ENCODE measurements at places on chromosomes 6 and 20.

DNA sequence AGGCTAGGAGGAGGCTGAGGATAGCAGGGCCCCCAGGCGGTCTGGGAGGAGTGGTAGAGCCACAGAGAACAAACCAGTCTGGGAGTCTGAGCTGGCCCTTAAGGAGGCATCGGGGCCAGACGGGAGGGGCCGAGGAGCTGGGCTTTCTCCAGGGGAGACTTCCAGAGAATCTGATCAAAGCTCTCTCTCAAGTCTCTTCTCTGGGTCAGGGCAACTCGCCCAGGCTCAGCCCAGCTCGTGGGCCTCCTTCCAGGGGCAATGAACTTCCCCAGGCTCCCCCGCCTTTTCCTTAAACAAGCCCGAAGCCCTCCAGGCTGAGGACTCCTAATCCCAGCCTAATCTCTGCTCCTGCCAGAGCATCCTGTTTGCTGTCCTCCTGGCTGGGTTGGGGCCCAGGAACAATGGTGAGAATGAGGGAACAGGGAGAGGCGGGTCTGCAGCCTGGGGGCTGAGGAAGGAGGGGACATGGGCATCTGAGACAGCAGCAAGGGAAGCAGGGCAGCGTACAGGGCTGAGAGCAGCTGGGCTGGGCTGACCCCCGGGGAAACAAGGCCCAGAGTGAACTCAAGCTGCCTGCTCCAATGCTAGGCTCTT is 173.6 kb downstream of the ANKRD60 start:
- no peak for DNase-seq

- DNase-seq: no peak
Measured at GRCh38 chr20:22446613-22447446, 137.5 kb downstream of the FOXA2 start.

- no peak for DNase-seq
Measured at GRCh38 chr6:112802144-112802543, 455.0 kb downstream of the RFPL4B start.

- no peak for DNase-seq
Measured at GRCh38 chr6:147108259-147108910, 95.8 kb upstream of the STXBP5 start.

DNA sequence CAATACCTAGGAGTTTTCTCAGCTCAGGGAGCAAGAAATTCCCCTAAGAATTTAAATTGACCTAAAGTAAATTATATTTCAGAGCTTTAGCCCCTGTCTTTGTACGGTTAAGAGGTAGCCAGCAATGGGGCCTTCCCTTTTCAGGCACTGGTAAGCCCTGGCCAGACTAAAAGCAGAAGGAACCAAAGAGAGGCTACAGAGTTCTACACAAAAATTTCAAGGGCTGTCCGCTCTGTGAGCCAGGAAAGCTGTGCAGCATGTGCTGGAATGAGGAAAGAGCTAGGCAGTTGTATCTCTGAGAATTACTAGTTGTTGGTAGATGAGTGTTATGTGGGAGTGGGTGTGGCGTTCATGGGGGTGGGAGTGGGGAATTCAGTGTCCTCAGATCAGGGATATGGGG is 96.3 kb upstream of the MAFB start:
- no peak for DNase-seq

- DNase-seq: no peak
Measured at GRCh38 chr6:44176762-44177509, 18.3 kb downstream of the CAPN11 start.

DNA sequence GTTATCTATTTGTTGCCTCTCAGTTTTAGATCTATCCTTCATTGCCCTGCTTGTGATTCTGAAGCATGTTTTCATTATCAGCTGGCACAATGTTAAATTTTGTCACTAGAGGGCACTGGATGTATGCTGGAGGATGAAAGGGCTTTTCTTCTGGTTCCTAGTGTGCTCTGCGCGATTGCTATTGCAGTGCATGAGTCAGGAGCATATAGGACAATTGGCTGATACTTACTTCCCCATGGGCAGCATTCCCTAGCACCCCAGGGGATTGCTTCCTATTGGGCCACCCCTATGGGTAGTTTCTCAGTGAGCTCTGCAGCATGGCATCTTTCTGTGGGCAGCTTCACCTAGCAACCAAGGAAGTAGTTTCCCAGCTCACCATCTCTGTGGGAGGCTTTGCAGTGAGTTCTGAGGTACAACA is 280.3 kb upstream of the SYNCRIP start:
- DNase-seq: peak; percentile 0

DNA sequence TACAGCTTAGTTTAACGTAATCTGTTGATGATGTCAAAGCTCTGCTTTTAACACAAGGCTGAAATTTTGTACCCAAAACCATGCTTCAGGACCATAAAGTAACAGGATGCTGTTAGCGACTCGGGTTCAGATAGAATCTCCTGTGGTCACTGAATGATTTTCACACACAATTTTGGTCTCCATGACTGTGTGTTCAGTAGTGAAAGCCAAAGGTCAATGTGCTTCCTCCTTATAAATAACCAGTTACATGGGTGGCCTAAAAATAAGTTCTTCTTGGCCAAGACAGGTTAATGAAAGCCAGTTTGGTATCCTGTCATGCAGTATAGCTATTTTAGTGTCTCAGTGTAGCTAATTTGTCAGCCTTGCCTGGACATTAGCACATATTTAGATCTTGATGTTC is 19.1 kb upstream of the LOC128125822 start:
- no peak for DNase-seq

DNA sequence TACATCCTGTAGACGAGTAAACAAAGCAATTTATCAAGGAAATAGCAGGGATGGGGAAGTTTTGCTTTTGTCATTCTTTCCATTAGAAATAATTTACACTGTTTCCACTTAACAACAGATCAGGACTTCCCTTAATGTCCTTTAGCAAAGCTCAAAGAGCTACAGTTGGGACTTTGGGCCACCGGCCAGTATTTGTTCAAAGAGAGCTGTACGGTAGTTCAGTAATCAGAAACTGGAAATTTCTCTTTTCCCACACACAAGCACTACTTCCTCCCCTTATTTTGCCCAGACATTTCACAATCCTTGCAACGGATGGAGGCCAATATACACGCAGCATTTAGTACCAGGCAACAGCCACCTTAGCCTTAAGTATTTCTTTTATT is 12.1 kb upstream of the HINT3 start:
- DNase-seq: no peak

GRCh38 chr6:44918671-44919296 is 409.3 kb upstream of the RUNX2 start:
- no peak for DNase-seq

DNA sequence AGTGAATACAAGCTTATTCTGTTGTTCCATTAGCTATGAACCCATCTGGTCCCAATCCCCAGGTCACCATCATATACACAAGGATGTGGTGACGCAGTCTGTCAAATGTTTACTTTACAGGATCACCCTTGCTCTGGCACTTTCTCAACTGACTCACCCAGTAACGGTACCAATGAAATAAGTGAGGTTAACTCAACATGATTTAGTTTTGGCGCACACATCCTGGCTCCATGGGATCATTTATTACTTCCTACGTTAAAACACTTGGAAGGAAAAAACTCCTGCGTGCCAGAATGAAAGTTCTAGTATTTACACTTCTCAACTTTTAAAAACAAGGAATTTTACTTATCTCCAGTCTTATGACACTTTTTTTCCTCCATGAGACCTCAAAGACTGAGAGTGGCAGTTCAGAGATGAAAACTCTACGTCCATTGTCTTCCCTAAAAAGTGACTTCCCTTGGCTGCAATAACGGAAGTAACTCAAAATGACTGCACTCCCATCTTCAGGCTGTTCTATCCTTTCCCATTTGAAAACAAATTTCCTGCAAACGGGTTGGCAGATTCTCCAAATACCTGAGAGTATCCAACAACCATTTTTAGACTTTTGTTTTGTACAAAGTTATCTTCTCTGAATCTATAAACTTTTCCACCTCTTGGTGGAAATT is 15.9 kb downstream of the AGPAT4 start:
- peak; percentile 71 for DNase-seq

DNA sequence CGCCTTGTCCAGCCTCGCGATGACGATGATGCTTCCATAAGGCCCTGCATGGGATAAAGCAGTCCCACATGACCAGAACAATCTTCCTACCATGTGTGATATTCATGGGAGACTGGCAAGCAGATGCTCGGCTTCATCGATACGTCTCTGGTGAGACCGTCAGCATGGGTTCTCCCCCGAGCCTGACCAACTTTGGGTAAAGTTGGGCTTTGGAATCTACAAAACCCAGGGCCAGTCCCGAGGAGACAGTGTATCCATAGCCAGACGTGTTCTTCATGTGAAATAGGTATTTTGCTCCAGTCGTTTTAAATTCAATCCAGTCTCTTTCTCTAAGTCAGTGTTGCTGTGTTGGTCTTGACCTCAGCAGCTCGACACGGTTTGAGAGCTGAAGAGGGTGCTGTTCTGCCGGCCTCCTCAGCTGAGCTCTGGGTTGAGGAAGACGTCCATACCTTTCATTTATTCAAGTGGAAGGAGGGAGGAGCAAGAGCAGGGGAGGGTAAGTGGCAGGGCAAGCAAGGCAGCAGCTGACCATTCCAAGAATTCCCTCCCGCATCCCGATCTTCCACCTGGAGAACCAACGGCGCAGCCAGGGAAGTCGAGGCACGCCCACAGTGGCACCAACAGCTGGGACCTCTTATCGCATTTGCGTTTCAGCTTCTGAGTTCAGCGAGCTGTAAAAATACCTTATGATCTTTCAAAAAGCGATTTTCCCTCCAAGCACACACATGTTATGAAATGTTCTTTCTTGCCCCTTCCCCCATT is 64.0 kb upstream of the THBS2 start:
- no peak for DNase-seq

- no peak for DNase-seq
Measured at GRCh38 chr6:152351742-152352141, 285.4 kb downstream of the SYNE1 start.

- peak; percentile 90 for DNase-seq
Measured at GRCh38 chr6:158869826-158870648, 50.9 kb upstream of the EZR start.

DNA sequence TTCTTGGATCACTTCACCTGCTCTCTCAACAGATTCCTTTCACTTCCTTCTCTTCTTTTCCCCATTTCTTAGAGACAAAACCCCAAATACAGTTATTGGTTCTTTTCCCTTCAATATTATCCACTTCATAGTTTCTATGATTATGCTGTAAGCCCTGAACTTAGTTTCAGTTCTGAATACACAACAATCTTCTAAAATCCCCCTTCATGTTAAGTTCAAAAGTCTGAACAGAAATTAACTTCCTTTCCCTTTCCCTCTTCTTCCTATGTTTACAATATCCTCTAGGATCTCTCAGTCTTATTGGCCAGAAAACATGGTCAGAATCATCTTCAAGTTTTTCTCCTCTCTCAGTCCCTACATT is 57.7 kb downstream of the OGFRL1 start:
- no peak for DNase-seq

DNA sequence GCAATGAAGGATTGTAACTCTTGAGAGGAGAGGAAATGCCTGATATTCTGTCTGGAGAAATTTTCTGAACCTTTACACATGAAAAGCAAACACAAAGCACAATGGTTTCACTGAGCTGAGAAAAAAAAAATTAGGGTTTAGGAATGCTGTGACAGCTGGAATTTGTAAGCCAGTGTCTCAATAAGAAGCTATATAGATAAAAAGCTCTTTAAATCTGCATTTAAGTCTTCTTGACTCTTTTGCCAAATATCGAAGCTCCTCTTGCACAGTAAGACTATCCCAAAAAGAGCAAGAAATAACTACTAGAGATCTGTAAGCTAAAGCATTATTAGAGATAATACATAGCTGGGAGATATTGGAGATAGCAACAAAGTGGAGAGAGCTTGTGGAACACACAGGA is 1334.0 kb upstream of the CITED2 start:
- no peak for DNase-seq

- no peak for DNase-seq
Measured at GRCh38 chr6:30880698-30881252, 3.5 kb upstream of the DDR1 start.

- DNase-seq: no peak
Measured at GRCh38 chr6:118706702-118707101, 55.3 kb upstream of the CEP85L start.

DNA sequence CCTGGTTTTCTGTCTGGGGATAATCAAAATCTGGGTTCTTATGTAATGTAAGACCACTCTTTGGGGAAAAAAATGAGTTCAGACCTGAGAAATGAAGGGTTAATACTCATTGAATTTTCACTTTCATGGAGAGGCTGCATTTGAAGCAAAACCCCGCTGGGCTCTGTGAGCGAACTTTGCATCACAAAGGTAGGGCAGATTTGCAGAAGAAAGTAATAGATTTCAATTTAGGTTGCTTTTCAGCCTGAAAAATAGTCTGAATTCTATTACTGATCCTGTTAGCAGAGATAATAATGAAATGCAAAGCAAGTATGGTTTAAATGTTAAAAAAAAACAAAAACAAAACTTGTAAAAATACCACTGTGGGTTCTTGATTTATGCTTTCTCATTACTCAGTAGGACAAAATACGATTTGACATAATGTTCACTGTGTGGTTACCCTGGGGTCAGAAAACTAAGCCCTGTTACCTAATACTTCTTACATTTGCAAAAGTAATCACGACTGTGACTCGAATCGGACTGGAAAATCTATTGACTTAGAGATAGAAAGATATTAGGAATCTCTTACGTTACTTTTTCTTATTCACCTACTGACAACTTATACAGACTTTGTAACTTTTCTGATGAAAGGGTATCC is 72.2 kb downstream of the UST start:
- no peak for DNase-seq

GRCh38 chr6:34393966-34394305 is 1.5 kb upstream of the NUDT3 start:
- DNase-seq: no peak

GRCh38 chr6:127686084-127686483 is 109.1 kb downstream of the C6orf58 start:
- no peak for DNase-seq

GRCh38 chr6:73560182-73560732 is 39.4 kb upstream of the EEF1A1 start:
- DNase-seq: no peak

- DNase-seq: peak; percentile 17
Measured at GRCh38 chr20:57654363-57654997, 34.3 kb upstream of the ZBP1 start.

DNA sequence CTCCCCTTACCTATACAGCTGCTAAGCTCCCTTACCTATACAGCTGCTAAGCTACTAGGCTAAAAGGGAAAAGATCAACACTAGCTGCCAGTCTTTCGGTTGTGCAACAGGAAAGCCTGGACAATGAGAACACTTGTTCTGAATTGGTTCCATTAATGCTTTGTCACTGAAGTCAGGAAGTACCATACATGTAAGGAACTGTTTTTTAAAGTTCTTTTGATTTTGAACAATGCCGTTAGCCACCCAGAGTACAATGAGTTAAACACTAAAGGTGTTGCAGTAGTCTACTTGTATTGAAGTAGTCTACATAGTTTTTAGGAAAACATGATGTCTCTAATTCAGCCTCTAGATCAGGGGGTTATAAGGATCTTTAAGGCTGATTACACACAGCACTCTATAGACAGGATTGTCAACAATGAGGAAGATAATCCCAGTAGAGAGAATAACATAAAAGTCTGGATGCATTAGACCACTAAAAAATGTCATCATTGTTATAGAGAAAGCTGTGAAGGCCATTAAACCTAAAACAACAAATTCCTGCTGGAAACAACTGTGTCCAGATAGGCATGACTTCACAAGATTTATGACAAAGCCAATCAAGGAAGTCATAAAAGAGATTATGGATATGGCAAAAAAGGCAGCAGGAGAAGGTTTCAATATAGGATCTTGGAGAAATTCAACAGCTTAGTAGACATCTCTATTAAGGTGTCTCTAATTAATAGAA is 306.3 kb downstream of the PHF3 start:
- no peak for DNase-seq
